ENCODE measurements at places on chromosomes 3 and 15.

GRCh38 chr3:85560088-85560785 is 601.4 kb downstream of the CADM2 start:
- no peak for DNase-seq

DNA sequence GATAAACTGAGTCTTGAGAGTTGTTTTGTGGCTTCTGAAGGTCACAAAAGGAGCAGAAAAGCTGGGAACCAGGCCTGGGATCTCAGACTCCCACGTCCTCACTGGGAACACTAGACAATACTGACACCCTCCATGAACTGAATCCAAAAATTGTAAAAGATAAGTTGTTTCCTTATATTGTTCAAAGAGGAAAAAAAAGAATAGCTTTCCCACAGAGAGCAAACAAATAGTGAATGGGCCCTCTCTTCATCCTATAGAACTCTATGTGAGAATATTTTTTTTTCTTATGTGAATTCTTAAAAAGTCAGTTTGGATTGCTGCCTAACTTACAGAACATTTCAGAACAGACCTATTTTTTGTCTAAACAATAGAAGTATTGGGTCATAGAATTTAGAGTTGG is 203.5 kb downstream of the MECOM start:
- no peak for DNase-seq

DNA sequence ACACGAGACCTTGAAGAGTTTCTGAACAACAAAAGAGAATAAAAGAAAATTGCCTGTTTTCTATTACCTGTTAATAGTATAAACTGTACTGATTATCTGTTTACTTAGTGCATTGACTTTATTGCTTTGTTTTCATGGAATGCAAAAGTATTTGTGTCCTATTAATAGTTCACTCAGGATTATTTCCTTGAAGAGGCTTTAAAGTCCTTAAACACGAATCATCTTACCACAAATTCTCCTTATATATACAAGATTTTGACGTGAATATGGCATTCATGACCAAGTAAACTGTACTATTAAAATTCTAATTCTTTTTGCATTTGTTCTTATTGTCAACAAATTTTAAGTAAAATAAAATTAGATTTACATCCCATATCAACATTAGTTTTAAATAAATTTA is 513.0 kb downstream of the NTRK3 start:
- DNase-seq, result no peak

DNA sequence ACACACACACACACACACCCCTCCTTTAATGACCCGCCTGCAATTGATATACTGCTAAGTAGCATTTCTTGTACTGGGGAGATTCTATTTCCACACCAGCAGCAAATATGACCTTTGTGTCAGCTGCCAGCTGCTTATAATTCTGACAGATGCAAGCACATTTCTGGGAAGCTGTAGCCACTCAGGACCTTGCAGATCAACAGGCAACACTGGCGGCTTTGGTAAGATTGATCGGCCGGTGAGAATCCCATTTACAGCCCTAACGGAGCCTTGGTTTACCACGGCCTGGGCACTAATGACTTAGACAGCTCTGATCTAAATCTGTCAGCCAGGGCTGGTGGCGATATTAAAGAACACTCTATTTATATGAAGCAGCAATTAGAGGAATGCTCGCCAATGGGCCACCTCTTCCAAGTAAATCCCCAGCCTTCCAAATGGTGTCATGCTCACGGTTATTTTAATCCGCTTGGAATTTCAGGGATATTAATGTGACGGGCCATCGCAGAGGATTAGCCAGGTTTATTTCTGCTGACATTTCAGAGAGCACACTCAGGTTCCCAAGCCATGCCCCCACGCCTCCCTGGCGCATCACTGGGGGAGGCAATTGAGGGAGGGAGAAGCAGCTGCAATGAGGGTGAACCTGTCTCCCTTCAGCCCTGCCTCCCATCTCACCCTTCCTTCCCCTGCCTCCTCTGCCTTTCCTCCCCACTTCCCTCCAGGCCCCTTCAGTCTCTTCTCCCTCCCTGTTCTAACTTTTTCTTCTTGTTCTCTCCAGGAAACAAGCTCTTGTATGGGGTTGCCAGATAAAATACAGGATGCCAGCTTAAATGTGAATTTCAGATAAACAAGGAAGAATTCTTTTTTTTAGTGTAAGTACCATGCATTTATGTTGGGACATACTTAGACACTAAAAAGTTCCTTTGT is 287.0 kb downstream of the TLE3 start:
- DNase-seq, result no peak

DNA sequence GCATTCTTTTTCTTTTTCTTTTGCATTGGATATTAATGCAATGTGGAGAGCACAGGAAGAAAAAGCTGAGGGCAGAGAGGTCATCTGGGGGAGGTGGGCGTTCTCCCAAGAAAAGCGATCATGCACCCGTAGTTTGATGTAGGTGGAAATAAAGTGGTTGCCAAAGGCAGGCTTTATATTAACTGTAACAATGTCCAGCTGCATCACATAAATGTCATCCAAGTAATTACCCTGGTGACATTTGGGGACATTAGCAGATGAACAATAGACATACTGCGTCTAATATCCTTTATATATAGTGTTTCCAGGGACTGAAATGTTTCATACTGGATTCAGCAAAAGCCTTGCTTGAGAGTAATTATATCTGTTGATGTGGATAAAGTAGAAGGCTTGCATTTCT is 135.5 kb downstream of the CNTN6 start:
- DNase-seq, result no peak
